T follicular helper cell (primary cell): ENCODE measurements at places on chromosomes 2 and 18.

DNA sequence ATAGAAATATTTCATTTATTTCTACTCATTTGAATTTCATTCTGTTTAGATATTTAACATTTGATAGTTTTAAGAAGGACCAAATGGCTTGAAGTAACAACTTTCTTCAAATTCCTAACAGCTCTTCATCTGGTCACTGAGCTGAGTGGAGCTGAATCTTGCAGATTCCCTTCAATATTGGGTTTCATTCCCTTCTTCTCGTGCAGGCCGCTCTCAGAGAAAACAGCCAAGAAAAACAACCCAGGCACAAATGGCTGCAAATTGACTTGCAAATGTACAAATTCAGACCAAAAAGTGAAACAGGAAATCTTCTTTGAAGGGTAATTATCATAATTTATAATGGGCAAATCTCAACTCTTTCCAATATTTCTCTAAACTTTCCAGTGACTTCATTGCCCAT, 30.3 kb upstream of the GCG start:
- no peak for DNase-seq

GRCh38 chr2:194819367-194819766, 837.7 kb upstream of the SLC39A10 start:
- DNase-seq: no peak

DNA sequence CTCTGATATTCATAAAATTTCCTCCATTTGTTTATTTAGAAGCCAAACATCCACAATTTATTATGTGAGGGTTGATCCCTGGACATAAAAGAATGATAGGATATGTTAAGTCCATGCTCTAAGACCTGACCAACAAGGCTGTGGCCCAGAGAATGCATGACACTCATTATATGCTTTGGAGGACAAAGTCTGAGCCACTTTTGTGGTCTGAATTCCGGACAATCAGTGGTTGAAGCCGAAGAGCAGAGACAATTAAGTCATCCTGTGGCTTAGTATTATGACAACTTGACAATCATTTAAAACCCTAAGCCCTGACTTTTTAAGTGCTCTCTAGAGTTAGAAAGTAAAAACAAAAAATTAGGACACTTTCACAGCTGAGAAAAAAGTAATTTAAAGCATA, 483.3 kb downstream of the PLCL1 start:
- no peak for DNase-seq

DNA sequence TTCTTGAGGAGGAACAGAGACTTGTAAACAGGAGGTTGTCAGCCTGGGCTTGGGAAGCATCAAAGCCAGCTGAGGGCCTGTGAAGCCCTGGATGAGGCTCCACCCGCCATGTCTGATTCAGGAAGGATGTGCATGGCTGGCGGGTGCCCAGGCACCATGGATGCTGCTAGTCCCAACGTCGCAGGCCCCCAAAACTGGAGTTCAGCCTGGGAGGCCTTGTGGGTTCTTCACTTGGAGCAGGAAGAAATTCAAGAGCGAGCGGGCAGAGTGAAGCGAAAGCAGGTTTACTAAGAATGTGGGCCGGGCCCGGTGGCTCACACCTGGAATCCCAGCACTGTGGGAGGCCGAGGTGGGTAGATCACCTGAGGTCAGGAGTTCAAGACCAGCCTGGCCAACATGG, 12.1 kb upstream of the PXDN start:
- DNase-seq: no peak

GRCh38 chr2:133605011-133605765, 36.9 kb upstream of the NCKAP5 start:
- DNase-seq: no peak

- DNase-seq: no peak
Measured at GRCh38 chr18:60493066-60493465, 120.5 kb upstream of the MC4R start.

DNA sequence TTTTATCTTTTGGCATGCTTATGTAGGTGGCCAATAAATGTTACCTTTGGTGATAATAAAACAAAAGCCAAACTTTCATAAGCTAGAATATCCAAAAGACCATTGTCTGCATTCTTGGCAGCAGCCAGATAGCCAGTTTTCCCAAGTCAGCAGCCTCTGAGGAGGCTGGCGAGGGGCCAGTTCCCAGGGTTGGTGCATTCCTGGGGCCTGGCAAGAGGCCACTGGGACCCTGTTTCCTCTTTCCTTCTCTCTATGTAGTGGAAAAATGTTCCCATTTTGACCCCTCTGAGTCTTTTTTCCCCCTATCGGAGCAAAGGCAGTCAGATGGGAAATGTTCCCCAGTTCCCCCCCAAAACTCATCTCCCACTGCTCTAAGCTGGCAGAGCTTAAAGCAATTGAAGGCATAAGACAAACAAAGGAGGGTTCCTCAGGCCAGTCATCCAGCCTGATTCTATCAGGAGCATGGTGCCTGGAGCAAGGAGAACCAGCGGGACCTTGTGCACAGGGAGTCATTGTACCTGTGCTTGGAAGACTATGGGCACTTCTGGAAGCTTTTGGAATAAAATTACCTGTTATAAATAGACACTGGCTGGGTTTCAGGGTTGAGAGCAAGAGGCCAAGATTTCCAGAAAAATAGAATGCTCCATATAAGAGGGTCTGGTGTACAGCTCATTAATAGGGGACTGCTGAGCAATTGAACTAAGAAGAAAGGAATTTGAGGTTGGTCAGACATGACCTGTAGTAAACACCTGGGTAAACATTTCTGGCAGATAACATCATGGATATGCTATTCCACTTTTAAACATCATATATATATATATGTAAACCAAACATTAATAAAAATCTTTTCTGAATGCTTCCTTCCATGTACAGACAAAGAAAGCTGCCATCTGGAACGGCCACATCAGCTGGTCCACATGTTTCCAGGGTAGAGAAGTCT, 63.4 kb downstream of the NCKAP5 start:
- DNase-seq: no peak
